Stomach (tissue), 19 donors: ENCODE measurements at places on chromosomes 3 and 15. TPM values are rescaled to one million over a fixed set of nuclear protein-coding genes. Genes with fewer than 3 reads are reported as not detected.

The ITIH1 gene
- total RNA-seq = not detected

- peak; percentile 0 for DNase-seq
Measured at GRCh38 chr15:20106026-20106425, 435.6 kb downstream of the GOLGA6L6 start.

GRCh38 chr3:30542897-30543296 lies 63.5 kb upstream of the TGFBR2 start:
- DNase-seq = no peak

DNA sequence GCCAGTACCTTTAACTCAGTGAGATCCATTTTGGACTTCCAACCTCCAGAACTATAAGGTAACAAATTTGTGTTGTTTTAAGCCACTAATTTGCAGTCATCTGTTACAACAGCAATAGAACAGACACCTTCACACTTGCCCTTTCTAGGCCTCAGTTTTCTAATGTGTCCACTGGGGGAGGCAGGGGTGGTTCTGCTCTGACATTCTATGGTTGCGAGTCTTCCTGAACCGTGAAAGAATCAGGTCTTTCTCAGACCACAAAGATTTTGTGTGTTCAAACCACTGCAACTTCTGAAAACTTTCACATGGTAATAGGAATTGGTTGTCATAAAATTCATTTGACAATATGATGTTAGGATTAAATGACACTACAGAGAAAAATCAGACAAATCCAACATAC lies 26.8 kb upstream of the CSTA start:
- DNase-seq = no peak
